GOT3 (cell line): ENCODE measurements at places on chromosomes 2 and 18.

- DNase-seq, result no peak
Measured at GRCh38 chr2:28547906-28548600, 52.2 kb downstream of the PLB1 start.

GRCh38 chr18:11019295-11020105 lies 129.9 kb downstream of the PIEZO2 start:
- DNase-seq, result no peak

GRCh38 chr2:70959271-70959761 lies 19.1 kb upstream of the ANKRD53 start:
- DNase-seq, result no peak

- DNase-seq, result no peak
Measured at GRCh38 chr2:38658613-38659012, 7.3 kb upstream of the GALM start.

GRCh38 chr18:79396431-79397246 lies 909 bp downstream of the NFATC1 start:
- no peak for DNase-seq

DNA sequence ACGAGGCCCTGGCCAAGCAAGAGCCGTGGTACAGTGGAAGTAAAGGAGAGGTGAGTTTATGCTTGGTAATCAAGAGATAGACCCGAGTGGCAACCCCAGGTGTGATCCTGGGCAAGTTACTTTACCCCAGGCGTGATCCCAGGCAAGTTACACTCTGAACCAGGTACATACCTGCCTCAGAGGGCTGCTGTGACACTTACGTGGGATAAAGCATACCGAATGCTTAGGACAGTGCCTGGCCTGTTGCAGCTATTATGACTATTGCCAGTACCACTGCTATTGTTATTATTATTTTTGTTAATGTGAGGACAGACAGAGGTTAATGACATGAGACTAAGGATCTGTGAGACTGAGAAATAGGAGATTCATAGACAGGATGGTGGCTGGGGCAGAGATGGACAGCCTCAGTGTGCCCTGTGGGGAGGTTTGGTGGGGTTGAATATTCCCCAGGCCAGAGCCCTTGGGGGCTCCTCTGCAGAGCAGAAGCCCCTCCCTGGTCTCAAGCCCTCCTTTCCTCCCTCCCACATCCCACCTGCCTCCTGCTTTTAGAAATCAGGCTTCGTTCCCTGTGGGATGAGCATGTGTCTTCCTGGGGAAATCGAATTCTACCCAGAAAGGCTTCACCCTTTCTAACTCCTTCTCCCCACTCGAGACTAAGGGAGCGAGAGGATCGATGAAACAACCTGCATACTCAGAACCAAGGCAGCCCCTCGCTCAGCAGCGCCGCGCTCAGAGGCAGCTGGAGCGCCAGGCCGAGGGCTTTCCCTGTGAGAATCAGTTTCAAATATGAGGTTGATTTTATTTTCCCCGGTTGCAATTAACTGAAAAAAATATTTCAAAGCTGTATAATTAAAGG lies 62.0 kb upstream of the SIX3 start:
- no peak for DNase-seq

GRCh38 chr2:51420511-51420910 lies 388.6 kb upstream of the NRXN1 start:
- no peak for DNase-seq

DNA sequence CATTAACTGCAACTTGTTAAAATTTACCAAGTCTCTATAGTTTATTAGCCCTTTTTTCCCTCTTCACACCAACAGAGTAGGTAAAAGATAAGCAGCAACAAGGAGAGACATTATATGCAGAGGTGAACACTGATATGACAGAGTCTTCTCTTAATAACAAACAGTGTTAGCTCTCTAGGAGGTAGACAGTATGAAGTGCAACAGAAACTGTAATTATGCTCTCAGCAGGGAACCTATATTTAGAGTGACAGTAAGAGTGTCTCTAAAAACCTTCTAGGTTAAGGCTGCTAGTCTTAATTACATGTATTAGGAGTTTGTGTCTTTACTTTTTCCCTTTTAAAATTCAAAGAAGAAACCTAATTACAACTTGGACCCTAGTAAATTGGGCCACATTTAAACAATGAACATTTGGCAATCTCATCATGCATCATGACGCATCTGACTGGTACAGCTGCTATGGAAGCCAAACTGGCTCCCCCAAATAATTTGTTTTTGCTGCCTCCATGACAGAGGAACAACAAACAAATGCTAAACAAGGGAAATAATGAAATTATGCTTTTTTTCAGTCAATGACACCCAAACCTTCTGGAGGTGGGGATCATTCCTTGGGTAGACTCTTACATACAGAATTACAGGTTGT lies 69.9 kb upstream of the MMADHC start:
- DNase-seq, result no peak

- no peak for DNase-seq
Measured at GRCh38 chr18:71114550-71115210, 825.8 kb downstream of the SOCS6 start.

- no peak for DNase-seq
Measured at GRCh38 chr2:234730066-234730640, 221.7 kb upstream of the SH3BP4 start.

DNA sequence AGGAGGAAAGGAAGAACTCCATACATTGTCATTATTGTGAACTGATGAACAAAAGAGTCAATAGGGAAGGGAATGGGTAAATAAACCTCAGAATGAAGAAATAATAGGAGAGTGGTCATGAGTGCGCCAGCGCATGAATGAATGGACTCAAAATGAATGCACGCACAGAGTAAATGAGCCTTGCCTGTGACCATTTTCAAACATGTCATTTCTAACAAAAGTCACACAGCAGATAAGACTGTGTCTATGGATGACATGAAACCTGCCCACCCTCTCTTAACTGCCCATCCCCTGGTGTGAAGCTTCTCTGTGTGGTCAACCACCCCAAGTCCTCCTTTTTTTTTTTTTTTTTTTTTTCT lies 121.1 kb upstream of the TEX51 start:
- no peak for DNase-seq

- DNase-seq, result no peak
Measured at GRCh38 chr2:98484652-98485452, 40.2 kb downstream of the INPP4A start.

DNA sequence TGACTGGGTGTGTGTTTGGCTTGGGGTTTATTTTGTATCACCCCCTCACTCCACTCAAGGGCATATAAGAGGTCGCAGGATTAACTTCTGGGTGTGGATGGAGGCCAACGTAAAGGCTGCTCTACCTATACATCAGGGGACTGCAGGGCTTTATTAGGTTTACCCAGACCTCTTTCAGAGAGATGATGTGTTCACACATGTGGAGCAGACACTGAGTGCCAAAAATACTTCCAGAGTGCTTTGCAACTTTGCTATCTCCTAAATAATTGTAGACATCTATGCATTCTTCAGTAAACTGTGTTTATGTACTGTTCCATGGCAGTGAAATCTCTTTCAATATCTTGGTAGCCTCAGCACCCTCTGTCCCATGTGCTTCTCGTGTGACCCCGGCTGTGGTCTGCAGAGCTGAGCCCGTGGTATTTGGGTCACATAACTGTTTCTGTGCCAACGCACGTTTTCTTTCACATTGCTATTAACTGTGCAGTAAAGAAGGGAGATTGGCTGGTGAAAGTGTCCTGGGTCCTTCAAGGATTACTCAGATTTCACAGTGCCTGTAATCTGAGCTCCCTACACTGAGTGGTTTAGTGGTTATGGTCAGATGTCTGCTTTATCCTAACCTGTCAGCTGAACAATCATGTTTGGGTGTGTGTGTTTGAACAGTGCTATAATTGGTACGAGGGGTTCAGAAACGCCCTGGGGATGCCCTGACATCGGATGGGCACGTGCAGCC lies 208.1 kb downstream of the VAPA start:
- DNase-seq, result peak; percentile 7

- no peak for DNase-seq
Measured at GRCh38 chr2:233385489-233386044, 31.3 kb downstream of the DGKD start.

- DNase-seq, result no peak
Measured at GRCh38 chr2:142675398-142675797, 202.1 kb upstream of the KYNU start.
